ENCODE measurements at places on chromosomes 7 and 10.
A peak's percentile ranks its signal among the peaks of the same experiment; 100 is the strongest.

DNA sequence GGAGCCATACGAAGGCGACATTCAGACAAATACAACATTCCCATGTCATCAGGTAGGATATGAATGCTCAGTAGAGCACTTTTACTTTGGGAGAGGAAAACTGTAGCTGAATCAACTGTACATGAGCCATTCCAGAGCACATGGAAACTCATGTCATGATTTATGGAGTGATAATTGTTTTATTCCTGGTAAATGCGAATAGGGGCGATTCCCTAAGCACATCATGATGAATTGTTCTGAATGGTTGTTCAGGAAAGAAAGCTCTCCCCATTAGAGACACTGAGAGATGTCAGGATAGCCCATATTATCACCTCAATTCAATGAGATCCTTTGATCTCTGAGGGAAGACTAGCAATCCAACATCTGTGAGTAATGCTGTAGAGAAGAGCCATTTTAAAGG, 243.6 kb downstream of the FOXP2 start:
- no peak for DNase-seq

GRCh38 chr10:80356989-80357850, 639 bp downstream of the DYDC2 start:
- no peak for DNase-seq

DNA sequence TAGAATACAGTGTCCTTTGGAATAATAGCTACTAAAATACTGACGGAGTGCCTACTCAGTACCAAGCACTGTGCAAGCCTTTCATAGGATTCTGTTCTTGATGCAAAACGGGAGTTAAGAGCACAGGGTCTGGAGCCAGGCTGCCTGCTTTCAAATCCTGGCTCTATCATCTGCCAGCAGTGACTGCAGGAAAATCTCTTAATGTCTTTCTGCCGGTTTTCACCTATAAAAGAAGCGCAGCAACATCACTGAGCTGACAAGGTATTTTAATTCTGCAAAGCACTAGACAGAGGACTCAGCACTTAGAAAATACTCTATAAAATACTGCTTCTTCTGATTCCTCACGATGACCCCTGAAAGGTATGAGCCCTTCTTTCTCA, 659 bp downstream of the FIGNL1 start:
- no peak for DNase-seq

DNA sequence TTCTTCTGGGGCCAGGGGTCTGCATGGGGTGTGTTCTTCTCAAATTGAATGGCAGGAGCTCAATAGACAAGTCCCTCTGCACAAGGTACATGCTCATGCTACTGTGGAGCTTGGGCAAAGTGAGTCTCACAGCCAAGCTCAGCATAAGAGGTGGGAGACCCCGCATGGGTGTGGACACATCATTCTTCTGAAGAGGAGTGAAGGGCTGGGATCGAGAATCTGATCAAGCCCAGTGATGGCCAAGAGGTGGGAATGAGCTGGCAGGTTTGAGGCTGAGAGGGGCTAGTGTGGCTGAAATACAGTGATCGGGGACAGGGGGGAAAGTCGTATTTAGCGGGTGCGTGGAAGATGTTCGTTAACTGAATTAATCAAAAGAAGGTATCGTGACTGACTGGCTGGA, 32.6 kb downstream of the CDH23 start:
- no peak for DNase-seq

- no peak for DNase-seq
Observed at GRCh38 chr10:114685456-114685855, 27.4 kb upstream of the ABLIM1 start.

GRCh38 chr10:69685426-69685801, 55.4 kb downstream of the FAM241B start:
- no peak for DNase-seq

DNA sequence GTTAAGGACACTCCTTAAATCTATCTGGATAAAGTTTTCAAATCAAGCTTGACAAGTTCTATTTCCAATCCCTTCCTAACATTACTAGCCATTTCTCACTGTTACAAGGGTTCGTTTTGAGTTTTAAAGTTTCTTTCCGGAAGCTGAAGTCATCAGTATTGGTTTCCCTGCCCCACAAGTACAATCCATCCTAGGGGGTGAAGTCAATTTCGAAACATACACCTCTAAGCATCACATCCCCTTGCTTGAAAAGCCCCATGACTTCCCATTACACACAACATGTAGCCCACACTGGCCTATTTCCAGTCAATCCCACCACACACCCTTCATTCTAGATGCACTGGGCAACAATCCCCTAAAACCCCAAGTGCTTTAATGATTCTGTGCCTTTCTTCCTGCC, 13.0 kb downstream of the DPY19L1 start:
- no peak for DNase-seq

GRCh38 chr7:150953061-150953997, 24.8 kb downstream of the KCNH2 start:
- DNase-seq: no peak

GRCh38 chr7:2309889-2310331, 4.3 kb downstream of the SNX8 start:
- DNase-seq: no peak

DNA sequence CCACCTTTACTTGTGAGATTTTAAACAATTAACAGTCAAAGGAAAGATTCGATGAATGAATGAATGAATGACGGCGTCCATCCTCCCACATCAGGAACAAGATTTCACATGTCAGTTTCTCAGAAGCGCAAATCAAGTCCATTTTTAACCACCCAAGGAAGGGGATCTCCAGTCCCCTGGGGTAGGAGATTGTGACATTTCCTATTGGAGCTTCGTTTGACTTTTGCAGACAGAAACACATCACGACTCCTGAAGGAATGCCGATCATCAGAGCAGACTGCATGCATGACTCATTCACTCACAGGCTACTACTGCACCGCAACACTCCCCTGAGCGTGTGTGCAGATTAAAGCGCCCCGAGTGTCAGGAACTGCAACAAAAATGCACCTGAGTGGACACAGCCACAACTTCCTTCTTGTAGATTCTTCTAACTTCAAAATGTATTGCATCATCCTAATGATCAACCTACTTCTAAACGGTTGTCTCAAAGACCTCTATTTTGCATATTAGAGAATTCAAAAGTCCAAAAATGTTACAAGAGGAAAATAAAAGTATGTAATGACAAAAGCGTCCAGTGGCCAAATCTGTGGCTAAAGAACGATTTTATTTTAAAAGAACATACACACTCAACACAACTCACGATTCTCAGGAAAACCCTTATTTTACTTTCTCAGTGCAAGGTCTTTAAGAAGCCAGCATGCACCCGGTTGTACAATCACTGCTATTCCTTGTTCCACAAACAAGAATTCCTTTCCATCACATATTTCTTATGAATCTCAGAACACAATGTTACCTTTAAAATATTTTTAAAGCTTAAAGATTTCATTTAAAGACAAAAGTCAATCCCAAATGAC, 172.6 kb downstream of the FAM107B start:
- DNase-seq: peak; percentile 81

GRCh38 chr10:43906490-43906889, 257.8 kb upstream of the ZNF32 start:
- DNase-seq: no peak

GRCh38 chr10:44193567-44194220, 191.2 kb downstream of the CXCL12 start:
- no peak for DNase-seq

DNA sequence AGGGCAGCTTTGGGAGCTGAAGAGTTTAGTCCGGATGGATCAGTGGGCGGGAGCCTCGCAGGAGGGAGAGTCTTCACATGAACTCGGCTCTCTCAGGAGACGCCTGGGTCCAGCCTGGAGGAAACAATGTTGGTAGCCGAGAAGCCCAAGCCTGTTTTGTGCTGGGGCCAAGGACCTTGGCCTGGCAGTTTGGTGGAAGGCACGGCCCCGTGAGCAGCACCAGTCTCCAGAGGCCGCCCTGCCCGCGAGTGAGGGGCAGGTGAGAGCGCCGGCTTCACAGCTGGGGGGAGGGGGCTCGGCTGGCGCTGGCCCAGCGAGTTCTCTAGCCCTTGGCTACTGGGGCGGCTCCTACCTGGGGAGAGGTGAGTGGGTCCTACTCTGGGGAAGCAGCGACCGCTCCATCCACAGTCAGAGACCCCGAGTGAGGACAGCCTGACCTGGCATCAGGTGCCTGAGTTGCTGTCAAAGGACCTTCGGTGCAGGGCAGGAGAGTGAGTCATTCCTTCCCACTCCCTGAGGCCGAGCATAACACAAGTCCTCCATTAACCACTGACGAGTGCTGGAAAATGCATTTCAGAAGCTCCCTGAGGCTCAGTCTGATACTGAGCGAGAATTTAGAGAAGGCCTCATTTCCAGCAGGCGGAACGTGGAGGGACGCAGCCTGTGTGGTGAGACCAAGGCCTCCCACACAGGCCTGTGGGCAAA, 89.3 kb upstream of the DIP2C start:
- no peak for DNase-seq

DNA sequence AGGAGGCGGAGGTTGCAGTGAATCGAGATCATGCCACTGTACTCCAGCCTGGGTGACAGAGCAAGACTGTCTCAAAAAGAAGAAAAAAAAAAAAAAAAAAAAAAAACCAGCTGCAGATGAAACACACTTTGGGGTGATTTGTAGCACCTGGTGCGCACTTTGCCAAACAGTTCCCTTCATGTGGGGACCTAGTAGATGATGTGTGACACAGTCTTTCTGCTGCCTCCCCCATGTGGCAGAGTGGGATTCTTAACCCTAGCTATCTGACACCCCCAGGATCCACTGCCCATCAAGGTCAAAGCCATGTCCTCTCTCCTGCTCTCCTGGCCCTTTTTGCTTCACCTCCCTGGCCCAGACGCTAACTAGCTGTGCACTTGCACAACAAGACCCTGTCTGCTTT, 52.1 kb upstream of the PDZD8 start:
- no peak for DNase-seq

GRCh38 chr7:84142726-84143125, 51.9 kb downstream of the SEMA3A start:
- DNase-seq: no peak

DNA sequence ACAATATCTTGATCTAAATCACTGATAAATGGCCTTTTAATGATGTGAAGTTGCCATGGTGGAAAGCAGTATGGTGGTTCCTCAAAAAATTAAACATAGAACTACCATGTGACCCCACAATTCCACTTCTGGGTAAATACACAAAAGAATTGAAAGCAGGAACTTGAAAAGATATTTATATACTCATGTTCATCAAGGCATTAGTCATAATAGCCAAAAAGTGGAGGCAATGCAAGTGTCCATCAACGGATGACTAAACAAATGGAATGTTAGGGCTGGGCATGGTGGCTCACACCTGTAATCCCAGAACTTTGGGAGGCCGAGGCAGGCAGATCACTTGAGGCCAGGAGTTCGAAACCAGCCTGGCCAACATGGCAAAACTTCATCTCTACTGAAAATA, 2.0 kb upstream of the DNAJC12 start:
- no peak for DNase-seq

- no peak for DNase-seq
Observed at GRCh38 chr7:70942791-70943190, 189.2 kb upstream of the GALNT17 start.

GRCh38 chr7:35694161-35694783, 663 bp downstream of the HERPUD2 start:
- no peak for DNase-seq

- no peak for DNase-seq
Observed at GRCh38 chr7:106619213-106619612, 41.7 kb downstream of the CCDC71L start.

DNA sequence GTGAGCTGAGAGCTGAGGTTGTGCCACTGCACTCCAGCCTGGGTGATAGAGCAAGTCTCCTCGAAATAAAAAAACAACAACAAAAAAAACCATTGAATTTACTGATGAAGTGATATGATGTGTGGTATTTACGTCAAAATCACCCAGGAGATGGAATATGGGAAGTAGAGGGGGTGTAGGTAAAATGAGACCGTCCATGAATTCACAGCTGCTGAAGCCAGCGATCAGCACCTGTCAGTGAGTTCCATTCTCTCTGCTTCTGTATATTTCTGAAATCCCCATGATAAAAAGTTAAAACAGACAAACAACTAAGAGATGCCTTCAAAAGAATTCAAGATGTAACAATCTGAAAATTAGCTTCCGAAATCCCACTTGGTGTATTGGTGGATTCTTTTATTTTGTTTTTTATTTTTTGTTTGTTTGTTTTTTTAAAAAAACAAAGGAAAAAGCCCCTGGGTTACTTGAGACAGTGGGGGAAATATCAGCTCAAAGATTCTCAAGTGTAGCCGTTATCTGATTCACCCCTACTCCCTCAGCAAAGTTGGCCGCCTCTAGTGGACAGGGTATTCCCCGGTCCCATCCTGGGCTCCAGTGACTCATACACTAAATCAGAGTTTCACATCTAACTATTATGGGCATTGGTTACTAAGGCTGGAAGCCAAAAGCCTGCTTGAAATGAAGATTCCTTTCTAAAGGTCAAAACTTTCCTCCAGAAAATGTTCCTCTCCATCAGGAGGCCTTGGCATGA, 76.4 kb downstream of the MAP3K8 start:
- DNase-seq: no peak

- DNase-seq: no peak
Observed at GRCh38 chr7:80244206-80244916, 109.7 kb downstream of the GNAI1 start.

DNA sequence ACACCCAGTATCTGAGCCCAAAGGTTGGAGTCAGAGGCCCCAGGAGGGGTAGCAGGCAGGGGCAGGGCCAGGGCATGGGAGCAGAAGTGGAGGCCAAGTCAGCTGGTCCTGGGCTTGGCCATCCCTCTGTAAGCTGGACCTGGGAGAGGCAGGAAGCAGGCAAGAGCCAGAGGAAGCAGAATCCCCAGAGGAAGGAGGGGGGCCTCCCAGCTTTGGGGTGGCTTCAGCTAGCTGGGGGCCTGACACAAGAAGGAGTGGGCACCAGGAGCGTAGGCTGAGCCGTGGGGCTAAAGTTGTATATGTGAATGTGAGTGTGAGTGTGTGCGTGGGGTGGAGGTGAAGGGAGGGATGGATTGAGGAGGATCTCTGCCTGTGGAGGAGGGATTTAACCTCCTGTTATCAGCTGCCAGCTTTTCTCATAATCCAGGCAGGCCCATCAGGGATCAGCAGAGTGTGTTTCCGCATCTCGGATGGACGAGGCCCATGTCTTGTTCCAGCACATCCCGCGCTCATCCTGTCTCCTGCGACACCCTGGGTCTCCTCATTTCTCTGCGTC, 54.0 kb downstream of the NEURL1 start:
- no peak for DNase-seq

DNA sequence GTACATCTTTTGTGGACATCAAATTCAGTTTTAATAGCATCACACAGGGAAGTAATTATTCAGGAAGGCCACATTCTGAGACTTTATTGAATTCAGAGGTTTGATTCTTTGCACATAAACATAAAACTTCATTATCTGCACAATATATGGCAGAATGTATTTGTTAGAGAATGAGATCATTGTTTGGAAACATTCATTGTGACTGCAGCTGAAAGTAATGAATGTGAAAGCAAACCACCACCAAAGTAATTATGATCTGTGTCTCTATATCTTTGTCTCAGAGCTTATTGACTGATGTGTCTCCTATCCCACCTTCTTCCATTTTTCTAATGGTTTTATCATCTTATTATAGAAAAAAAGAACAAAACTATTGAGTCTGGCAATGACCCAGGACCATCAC, 340.9 kb upstream of the PCDH15 start:
- no peak for DNase-seq

GRCh38 chr10:100167553-100168312, 18.1 kb downstream of the ERLIN1 start:
- DNase-seq: peak; percentile 14
